ENCODE measurements at places on chromosomes 13 and 19.

GRCh38 chr19:43309466-43309865, 40.1 kb upstream of the PSG9 start:
- no peak for DNase-seq

- DNase-seq = peak; percentile 62
Observed at GRCh38 chr19:49889687-49890348, 6.9 kb downstream of the IL4I1 start.

DNA sequence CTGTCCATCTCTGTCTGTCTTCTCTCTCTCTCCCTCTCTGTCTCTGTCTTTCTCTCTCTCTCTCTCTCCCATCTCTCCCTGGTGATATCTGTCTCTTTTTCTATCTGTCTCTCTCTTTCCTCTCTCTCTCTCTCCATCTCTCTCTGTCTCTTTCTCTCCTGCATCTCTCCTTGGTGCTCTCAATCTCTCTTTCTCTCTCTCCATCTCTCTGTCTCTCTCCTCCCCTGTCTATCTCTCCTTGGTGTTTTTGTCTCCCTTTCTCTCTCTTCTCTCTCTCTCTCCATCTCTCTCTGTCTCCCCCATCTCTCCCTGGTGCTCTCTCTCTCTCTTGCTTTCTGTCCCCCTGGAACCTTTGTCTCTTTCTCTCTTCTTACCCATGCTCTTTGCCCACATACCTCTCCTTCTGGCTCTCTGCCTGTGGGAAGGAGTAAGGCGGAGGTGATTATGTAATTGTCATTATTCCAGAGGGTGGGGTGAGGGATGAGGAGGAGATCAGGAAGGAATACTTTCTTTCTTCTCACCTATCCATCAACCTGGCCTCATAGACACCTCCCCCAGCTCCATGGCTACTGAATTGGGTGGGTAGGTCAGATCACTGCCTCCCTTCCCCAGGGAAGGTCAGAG, 30.9 kb upstream of the CYP2B6 start:
- DNase-seq = no peak

- no peak for DNase-seq
Observed at GRCh38 chr19:49643466-49643865, 1.5 kb downstream of the SCAF1 start.

- peak; percentile 99 for DNase-seq
Observed at GRCh38 chr19:58543826-58544590, at the start of gene TRIM28. TSS of gene TRIM28 (plus strand) at chr19:58544064. CDS start at chr19:58544758, 694 bp downstream.

DNA sequence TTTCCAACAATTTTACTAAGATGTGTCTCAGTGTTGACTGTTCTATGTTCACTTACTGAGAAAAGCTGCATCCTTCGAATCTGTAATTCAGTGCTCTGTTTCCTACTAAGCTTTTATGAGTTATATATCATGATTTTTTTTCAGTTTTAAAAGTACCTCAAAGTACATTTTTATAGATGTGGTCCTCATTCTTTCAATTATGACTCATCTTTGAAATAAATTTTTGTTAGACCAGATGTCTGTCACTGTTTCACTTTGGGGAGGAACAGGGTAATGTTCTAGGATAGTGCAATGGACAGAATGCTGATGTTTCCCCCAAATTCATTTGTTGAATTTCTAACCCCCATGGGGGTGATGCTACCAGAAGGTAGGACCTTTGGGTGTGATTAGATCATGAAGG, 74.8 kb downstream of the NALCN start:
- no peak for DNase-seq

DNA sequence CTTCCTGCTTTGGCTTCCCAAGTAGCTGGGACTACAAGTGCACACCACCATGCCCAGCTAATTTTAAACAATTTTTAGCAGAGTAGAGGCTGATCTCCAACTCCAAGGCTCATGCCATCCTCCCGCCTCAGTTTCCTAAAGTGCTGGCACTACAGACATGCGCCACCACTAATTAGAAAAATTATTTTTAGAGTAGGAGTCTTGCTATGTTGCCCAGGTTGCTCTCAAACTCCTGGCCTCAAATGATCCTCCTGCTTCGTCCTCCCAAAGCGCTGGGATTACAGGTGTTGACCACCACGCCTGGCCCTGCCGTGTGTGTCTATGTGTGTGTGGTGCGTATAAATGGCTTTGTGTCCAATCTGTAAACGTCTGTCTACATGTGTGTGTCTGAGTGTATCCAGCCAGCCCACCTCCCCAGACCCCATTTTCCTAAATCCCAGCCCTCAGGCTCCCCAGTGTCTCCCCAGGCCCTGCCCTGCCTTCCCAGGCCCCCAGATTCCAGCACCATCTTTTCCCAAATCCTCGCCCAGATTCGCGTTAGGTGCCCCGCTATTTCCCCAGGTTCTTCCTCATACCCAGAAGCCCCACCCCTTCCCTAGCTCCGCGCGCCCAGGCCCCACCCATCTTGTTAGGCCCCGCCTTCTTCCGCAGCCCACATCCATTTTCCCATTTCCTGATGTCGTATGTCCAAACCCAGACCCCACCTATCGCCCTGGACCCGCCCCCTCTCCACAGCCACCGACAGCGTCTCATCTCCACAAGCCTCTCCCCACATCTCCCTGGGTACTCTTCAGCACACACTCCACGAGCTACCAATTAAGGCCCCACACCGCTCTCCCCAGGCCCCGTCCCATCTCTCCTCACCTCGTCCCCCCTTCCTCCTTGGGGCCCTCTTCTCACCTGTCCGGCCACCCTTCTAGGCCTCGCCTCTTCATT, 24.9 kb downstream of the SLC8A2 start:
- DNase-seq = no peak

- no peak for DNase-seq
Observed at GRCh38 chr13:94974015-94974951, 261.9 kb upstream of the SOX21 start.

GRCh38 chr19:45952686-45953505, 20.8 kb downstream of the NOVA2 start:
- DNase-seq = no peak

DNA sequence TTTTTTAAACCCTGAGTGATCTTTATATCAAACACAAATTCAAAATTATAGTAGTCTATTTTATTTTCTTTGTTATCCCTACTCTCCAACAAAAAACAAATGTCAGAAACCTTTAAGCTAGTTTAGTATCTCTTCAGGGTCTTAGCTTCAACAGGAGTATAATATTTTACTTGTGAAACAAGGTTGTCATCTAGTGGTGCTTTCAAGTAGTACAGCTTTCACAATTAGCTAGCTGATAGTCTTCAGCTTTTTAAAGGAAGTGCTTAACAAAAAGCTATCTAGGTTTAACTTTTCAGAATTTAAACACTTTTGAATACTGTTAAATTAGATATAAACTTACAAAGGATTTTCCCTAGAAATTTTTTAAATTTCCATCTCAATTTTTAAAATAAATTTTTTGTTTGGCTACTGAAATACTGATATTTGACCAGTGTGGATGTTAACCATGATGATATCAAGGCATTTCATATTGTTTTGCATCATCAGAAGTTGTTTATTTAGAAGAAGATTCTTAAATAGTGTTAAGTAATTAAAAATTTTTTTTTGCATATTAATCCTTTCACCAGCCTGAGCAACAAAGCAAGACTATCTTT, 34.2 kb downstream of the TDRD3 start:
- DNase-seq = no peak

DNA sequence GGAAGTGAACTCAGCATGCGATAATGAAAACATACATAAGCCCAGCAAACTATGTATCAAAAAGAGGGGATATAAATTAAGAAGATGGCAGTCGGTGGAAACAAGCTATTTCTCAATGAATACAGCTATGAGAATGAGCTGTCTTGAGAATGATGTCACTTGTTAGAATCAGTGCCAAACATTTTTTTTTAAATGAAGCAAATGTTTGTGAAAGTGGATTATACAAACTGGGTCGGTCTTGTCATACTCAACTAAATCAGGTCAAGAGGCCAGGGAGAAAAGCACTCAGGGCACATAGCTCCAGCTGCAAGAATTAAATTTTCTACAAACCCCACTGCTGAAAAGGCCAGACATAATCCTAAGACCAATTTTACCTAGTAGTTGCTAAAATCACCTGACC, 1048.4 kb downstream of the SLITRK1 start:
- DNase-seq = no peak

- no peak for DNase-seq
Observed at GRCh38 chr19:30158067-30158892, 213.9 kb upstream of the ZNF536 start.

- no peak for DNase-seq
Observed at GRCh38 chr13:75507027-75508001, 25.3 kb upstream of the TBC1D4 start.

DNA sequence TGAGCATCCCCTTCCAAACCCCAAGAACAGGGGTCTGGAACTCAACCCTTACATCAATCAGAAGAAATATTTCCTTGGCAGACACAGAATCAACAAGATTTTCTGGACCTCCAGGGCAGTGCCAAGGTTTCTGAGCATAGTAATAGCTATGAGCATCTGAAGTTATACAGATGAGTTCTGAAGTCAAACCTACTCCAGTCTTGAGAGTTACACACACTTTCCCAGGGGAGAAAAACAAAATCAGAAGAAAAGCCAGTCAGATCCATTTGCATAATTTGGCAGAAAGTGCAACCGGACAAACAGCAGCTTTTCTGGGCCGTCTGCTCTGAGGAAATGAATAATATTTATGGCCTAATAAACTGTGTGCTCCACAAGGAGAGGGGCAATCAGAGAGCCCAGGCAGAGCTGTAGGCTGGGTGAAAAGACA, 93.1 kb downstream of the KL start:
- no peak for DNase-seq

DNA sequence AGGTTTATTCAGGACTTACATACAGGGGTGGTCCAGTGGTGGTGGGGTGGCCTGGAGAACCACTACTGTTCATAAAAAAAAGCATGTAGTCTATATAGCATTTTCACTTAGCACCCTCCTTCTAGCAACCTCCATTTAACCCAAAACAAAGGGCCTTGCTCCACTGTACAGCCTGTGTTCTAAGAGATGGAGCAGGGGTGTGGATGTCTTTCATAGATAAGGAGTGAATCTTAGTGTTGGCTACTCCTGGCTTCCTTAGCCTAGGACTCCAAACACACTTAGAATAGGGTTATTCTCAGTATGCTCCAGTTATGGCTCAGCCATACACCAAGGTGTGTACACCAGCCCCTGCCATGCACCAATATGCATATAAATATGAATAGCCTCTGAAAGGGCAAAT, 95.2 kb downstream of the ELF1 start:
- no peak for DNase-seq

DNA sequence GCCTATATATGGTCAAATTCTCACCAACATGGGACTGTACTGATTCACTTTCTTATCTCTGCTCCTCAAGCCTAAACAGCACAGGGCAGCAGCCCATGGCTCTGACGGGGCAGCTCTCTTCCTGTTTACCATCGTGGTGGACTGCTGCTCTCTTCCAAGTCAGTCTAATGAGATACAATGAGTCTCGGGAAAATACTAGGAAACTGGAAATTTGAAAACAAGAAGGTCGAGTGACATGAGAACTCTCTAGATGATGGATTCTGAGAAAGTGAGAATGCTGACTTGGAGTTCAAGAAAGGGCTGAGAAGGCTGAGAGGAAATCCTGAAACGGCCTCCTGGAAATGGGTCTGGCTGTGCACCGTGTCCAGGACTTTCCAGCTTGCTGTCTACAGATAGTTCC, 122.8 kb upstream of the ARGLU1 start:
- DNase-seq = no peak

GRCh38 chr13:25186187-25186586, 14.1 kb upstream of the AMER2 start:
- DNase-seq = no peak

GRCh38 chr13:35994131-35994966, 136.8 kb downstream of the DCLK1 start:
- DNase-seq = no peak

GRCh38 chr13:110576070-110576394, 14.5 kb upstream of the RAB20 start:
- DNase-seq = no peak

Data from stimulated activated CD8-positive, alpha-beta memory T cell treated with anti-CD3 and anti-CD28 coated beads, Interleukin-7, amount 100 ng/mL, for 48 hours (primary cell).